ENCODE measurements at places on chromosomes 4 and X. TPM values are rescaled to one million over a fixed set of nuclear protein-coding genes. Genes with fewer than 3 reads are reported as not detected.

Gene NLRP2B
- total RNA-seq = not detected

DNA sequence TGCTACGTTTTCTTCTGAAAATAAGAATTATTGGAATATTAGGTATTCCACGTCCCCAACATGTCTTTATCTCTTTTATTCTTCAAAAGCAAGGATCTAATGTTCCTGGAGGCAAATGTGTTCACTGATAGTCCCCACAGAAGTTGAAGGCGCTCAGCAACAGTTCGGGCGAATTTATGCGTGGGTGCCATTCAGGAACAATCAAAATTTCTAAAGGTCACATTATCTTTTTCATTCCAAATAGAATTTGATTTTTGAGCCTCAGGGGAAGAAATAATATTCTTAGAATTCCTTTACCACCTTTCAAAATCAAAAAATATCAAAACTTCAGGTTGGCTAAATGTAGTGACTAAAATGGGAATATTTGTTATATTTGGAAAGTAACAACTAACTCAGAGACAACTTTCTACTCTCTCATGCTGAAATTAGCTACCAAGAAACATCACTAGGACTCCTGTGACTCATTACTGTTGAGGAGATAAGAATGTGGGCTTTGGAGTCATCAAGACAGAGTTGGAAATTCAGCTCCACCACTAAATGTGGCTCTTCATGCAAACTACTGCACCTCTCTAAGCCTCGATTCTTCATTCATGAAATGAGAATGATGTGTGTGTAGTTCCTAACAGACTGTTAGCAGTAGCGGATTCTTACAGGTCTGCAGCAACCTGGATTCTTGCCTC is 72.3 kb upstream of the KIT start:
- no peak for DNase-seq

- no peak for DNase-seq
Observed at GRCh38 chrX:1593286-1594271, 2.2 kb downstream of the AKAP17A start.

GRCh38 chr4:186650401-186651180 is 73.1 kb downstream of the FAT1 start:
- no peak for DNase-seq

Gene HNRNPH2
- 53.2 TPM for total RNA-seq
